ENCODE measurements at places on chromosomes 6 and 20. TPM values are rescaled to one million over a fixed set of nuclear protein-coding genes. Genes with fewer than 3 reads are reported as not detected.

MAFB gene
- 1.0 TPM for total RNA-seq

ANKRD66 gene
- total RNA-seq: not detected

COL12A1 gene
- total RNA-seq: 152 TPM

EPB41L1 gene
- 7.9 TPM for total RNA-seq

CRYBG1 gene
- 8.2 TPM for total RNA-seq

HTR1B gene
- total RNA-seq: 3.5 TPM

SLC22A2 gene
- total RNA-seq: not detected

SMOC2 gene
- total RNA-seq: not detected

ZBTB46 gene
- total RNA-seq: 1.2 TPM

TGM6 gene
- total RNA-seq: not detected

MAS1 gene
- not detected for total RNA-seq

OR2H2 gene
- not detected for total RNA-seq

RIN2 gene
- total RNA-seq: 18.2 TPM

HLA-DPA1 gene
- total RNA-seq: not detected

HCRTR2 gene
- total RNA-seq: not detected

SAMD5 gene
- total RNA-seq: 0.50 TPM

GUCA1A gene
- total RNA-seq: 1.8 TPM

CPNE5 gene
- total RNA-seq: not detected

Measured in bronchus fibroblast of lung (primary cell).